CD4-positive, alpha-beta memory T cell (primary cell): ENCODE measurements at places on chromosomes 2 and 18. TPM values are rescaled to one million over a fixed set of nuclear protein-coding genes. Genes with fewer than 3 reads are reported as not detected.

ATOH8 gene
- not detected for polyA plus RNA-seq

GALM gene
- polyA plus RNA-seq: 60.4 TPM

SPTBN1 gene
- 2.9 TPM for polyA plus RNA-seq

ZSWIM2 gene
- polyA plus RNA-seq: not detected

MAP2 gene
- polyA plus RNA-seq: not detected

ERCC3 gene
- polyA plus RNA-seq: 29.3 TPM

DNA sequence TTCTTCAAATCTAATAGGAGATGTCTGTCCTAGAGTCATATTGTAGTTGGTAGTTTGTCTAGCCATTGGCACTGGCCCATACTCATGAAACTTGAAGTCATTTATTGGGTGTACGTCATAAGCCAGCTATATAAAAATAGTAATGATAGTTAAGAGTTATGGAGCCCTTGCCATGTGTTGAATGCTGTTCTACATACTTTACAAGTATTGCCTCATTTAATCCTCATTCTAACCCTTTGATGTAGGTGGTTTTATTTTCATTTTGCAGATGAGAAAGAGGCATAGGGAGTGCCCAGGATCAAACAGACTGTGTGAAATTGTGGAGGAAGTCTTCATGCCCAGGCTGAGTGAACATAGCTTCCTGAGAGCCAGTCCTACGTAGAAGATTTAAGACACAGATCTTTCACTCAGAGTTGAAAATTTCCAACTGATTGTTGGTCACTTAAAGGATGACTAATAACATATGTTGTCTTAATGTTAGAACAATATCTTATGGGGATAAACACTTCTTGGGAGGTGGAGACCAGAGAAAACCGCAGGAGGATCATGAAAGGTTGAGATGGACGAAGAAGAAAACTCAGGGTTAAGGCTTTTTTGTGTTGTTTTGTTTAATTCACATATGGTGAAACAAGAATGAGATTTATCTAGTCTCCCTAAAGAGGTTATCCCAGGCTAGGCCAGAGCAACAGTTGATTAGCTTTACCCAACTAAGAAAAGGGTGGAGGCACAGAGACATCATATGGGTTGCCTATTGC is 156.0 kb downstream of the CERS6 start:
- no peaks in the 10 kb centered on the region for H3K36me3 ChIP-seq
- no peak overlapping the region for H3K4me3 ChIP-seq
- H3K27ac ChIP-seq: no peak overlapping the region
- H3K27me3 ChIP-seq: no peaks in the 10 kb centered on the region
- DNase-seq: no peak

- H3K27me3 ChIP-seq: no peaks in the 10 kb centered on the region
- H3K36me3 ChIP-seq: no peaks in the 10 kb centered on the region
- no peak overlapping the region for H3K27ac ChIP-seq
- peaks cover 3% of the 10 kb centered on the region for H3K4me1 ChIP-seq
- H3K4me3 ChIP-seq: no peak overlapping the region
- DNase-seq: no peak
These were observed 57.2 kb upstream of the ACVR1 start for GRCh38 chr2:157933160-157933920.

DNA sequence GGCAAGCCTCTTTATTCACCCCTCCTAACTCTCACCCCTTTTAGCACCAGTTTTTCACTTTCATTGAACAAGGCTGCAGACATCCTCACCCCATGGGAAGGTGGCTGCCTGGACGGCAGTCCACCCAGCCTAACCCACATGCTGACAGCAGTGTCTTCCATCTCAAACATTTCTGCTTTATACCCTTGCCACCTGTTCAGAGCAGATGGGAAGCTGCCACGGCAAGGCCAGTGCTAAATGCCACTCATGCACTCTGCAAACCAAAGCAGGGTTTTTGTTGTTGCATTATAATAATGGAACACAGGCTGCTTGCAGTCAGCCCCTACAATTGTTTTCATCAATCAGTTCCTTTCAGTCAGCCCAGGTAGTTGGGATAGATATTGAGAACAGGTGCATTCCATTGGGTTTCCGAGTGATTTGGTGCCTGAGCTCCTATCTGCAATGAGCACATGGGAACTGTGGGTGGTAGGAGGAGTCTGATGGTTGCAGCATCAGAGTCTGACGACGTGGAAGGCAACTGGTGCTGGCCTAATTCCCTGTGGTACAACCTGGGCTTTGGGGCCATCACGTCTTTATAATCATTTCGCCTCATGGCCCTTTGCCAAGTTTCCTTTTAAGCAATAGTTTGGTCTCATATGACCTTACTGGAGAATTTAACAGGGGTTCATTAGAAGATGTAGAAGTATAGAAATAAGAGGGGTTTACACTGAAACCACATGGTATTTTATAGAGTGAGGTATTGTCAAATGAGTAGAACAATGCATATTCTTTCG is 252.5 kb upstream of the SP5 start:
- no peak overlapping the region for H3K27ac ChIP-seq
- no peak overlapping the region for H3K4me3 ChIP-seq
- no peaks in the 10 kb centered on the region for H3K36me3 ChIP-seq
- no peak for DNase-seq
- no peaks in the 10 kb centered on the region for H3K27me3 ChIP-seq

DNA sequence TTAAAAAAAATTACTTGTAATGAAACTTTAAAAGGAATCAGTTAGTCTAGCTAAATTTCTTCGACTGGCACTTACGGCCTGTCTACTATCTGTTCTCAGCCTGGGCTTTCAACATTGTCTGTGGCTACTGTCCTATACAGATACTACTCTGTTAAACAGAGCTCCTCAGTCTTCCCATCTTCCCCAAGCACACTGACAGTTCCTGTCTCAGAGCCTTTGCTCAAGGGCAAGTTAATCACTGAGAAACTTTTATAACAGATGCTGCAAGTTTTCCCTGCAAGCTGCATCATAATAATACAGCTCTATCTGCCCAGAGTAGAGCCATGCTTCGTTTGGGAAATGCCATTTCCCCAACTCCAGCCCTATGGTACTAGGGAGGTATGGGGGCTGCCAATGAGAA is 11.3 kb upstream of the YPEL5 start:
- no peak overlapping the region for H3K27ac ChIP-seq
- H3K4me3 ChIP-seq: no peak overlapping the region
- DNase-seq: no peak
- H3K36me3 ChIP-seq: no peaks in the 10 kb centered on the region
- H3K27me3 ChIP-seq: no peaks in the 10 kb centered on the region

GRCh38 chr2:68059784-68060525 is 2.8 kb downstream of the C1D start:
- H3K4me1 ChIP-seq: peaks cover 55% of the 10 kb centered on the region
- no peak overlapping the region for H3K4me3 ChIP-seq
- no peak for DNase-seq
- H3K36me3 ChIP-seq: no peaks in the 10 kb centered on the region

- no peaks in the 10 kb centered on the region for H3K27me3 ChIP-seq
- DNase-seq: no peak
These were observed 7.2 kb downstream of the SMYD1 start for GRCh38 chr2:88074854-88075292.

GRCh38 chr2:149063177-149063576 is 24.7 kb downstream of the LYPD6B start:
- no peak overlapping the region for H3K27ac ChIP-seq
- H3K36me3 ChIP-seq: no peaks in the 10 kb centered on the region
- peaks cover 4% of the 10 kb centered on the region for H3K27me3 ChIP-seq

- DNase-seq: no peak
- H3K36me3 ChIP-seq: no peaks in the 10 kb centered on the region
- H3K4me3 ChIP-seq: no peak overlapping the region
- no peak overlapping the region for H3K27ac ChIP-seq
- H3K4me1 ChIP-seq: no peaks in the 10 kb centered on the region
These were observed 147.8 kb downstream of the EN1 start for GRCh38 chr2:118699447-118700175.

DNA sequence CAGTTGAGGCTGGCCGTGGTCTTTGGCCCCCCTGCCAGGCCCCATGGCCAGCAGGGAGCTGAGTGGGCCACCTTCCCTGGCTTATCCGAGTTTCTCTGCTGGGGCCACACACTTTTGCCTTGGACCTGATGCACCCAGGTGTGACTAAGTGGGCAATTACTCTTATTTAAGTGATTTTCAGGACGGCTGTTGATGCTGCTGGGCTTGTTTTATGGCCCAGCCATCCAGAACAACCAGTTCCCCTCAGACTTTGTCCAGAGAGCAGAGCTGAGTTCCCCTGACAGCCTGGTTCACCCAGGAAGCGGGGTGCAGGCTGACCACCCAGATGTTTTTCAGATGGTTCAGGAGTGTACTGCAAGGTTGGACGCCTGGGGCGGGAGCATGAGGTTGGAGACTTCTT is 68.8 kb downstream of the GLI2 start:
- no peak overlapping the region for H3K4me3 ChIP-seq
- H3K27me3 ChIP-seq: no peaks in the 10 kb centered on the region
- no peak overlapping the region for H3K27ac ChIP-seq
- no peaks in the 10 kb centered on the region for H3K36me3 ChIP-seq
- no peak for DNase-seq

- H3K36me3 ChIP-seq: no peaks in the 10 kb centered on the region
- H3K4me1 ChIP-seq: peaks cover 43% of the 10 kb centered on the region
- peak overlapping the region; percentile 83 for H3K4me3 ChIP-seq
- DNase-seq: peak; percentile 79
These were observed 874 bp downstream of the CLIP4 start for GRCh38 chr2:29115797-29116781.

DNA sequence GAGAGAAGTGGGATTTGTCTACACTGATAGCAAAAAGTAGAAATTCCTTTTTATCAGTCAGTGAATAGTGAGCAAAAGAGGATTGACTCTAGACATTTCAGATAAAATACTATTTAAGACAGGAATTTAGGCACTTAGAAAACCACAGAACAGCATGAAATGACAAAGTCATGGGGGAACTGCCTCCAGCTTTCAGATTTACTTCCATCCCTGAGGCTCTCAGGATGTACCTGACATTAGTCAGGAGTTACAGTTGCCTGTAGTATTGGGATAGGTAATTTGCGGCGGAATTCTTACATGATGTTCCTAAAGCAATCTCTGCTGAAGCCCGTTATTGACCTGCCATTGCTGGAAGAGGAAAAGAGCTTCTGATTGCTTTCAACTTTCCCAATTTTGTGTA is 337.1 kb upstream of the MAP2 start:
- DNase-seq: no peak
- H3K4me1 ChIP-seq: no peaks in the 10 kb centered on the region
- H3K27me3 ChIP-seq: no peaks in the 10 kb centered on the region
- H3K27ac ChIP-seq: no peak overlapping the region
- no peaks in the 10 kb centered on the region for H3K36me3 ChIP-seq
